ENCODE measurements at places on chromosomes 4 and X. TPM values are rescaled to one million over a fixed set of nuclear protein-coding genes. Genes with fewer than 3 reads are reported as not detected.

DNA sequence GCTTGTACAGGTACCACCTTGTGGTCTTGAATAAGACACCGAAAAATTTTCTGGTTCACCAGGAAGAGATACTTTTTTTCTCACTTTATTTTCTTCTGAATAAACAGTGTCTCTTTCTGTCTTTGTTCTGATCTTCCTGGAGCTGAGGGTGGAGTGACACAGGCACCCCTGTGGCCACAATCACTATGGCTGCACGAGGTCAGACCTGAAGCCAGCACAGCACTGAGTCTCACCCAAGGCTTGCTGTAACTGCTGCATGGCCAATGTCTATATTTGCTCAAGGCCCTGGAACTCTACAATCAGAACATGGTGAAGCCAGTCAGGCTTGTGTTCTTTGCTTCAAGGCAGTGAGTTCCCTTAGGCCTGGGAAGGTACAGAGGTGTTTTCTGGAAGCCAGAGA is 87.2 kb downstream of the GPR174 start:
- no peaks in the 10 kb centered on the region for H3K4me1 ChIP-seq
- H3K27me3 ChIP-seq, result no peaks in the 10 kb centered on the region
- H3K27ac ChIP-seq, result no peak overlapping the region
- H3K36me3 ChIP-seq, result no peaks in the 10 kb centered on the region
- DNase-seq, result no peak

DNA sequence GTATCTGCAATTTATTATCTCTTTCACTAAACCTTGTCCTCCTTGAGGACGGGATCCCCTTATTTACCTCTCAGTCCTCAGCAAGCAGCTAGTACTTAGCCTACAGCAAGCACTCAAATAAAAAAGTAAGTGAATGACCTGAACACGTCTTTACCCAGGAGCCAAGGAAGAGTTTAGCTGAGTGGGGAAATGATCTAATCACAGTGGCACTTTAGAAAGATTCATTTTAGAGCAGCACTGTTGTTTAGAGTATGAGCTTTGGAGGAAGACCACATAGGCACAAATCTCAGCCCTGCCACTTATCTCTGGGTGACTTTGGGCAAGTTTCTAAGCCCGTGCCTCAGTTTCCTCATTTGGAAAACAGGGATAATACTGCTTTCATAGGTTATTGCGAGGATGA is 2.7 kb downstream of the FAM120C start:
- H3K27ac ChIP-seq, result peak overlapping the region; percentile 73
- no peaks in the 10 kb centered on the region for H3K36me3 ChIP-seq
- no peaks in the 10 kb centered on the region for H3K27me3 ChIP-seq

GRCh38 chr4:2071252-2071911 is 12.3 kb downstream of the NAT8L start:
- no peaks in the 10 kb centered on the region for H3K4me1 ChIP-seq
- no peaks in the 10 kb centered on the region for H3K36me3 ChIP-seq
- no peak overlapping the region for H3K4me3 ChIP-seq
- H3K27ac ChIP-seq, result no peak overlapping the region
- peaks cover 9% of the 10 kb centered on the region for H3K27me3 ChIP-seq

Gene DDX60
- 11.4 TPM for total RNA-seq

DNA sequence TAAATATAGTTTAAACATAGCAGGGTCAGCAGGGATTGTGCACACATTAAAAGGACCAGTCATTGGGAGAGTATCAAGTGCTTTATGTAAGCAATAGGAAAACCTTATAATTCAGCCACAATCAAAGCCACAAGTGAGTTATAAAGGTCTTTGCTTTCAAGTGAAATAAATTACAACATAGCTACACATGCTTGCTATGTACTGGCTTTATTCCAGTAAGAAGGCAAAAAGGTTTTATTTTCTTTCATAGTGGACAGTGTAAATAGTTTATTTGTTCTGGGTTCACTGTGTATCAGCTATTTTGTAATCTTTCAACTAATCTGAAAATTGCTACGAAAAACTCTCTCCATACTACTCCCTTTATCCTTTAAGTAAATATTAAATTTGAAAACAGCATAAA is 691.4 kb downstream of the PCDH7 start:
- H3K27me3 ChIP-seq, result no peaks in the 10 kb centered on the region
- no peak for DNase-seq
- no peaks in the 10 kb centered on the region for H3K4me1 ChIP-seq
- H3K36me3 ChIP-seq, result no peaks in the 10 kb centered on the region

GRCh38 chr4:15751153-15751552 is 27.0 kb upstream of the CD38 start:
- H3K36me3 ChIP-seq, result no peaks in the 10 kb centered on the region
- no peaks in the 10 kb centered on the region for H3K4me1 ChIP-seq
- H3K27me3 ChIP-seq, result peaks cover 3% of the 10 kb centered on the region
- H3K27ac ChIP-seq, result no peak overlapping the region

Gene NDP
- total RNA-seq, result 0.28 TPM

- no peaks in the 10 kb centered on the region for H3K36me3 ChIP-seq
- H3K4me1 ChIP-seq, result peaks cover 4% of the 10 kb centered on the region
- no peak for DNase-seq
- no peaks in the 10 kb centered on the region for H3K27me3 ChIP-seq
- H3K4me3 ChIP-seq, result no peak overlapping the region
Observed at GRCh38 chr4:177225605-177226004, 84.1 kb upstream of the NEIL3 start.

Gene LONRF3
- total RNA-seq, result not detected

- H3K4me1 ChIP-seq, result no peaks in the 10 kb centered on the region
- H3K27ac ChIP-seq, result no peak overlapping the region
- H3K36me3 ChIP-seq, result no peaks in the 10 kb centered on the region
- H3K4me3 ChIP-seq, result no peak overlapping the region
- DNase-seq, result no peak
- no peaks in the 10 kb centered on the region for H3K27me3 ChIP-seq
Observed at GRCh38 chrX:9003041-9003440, 30.9 kb downstream of the FAM9B start.

Gene FAM47A
- total RNA-seq, result not detected

DNA sequence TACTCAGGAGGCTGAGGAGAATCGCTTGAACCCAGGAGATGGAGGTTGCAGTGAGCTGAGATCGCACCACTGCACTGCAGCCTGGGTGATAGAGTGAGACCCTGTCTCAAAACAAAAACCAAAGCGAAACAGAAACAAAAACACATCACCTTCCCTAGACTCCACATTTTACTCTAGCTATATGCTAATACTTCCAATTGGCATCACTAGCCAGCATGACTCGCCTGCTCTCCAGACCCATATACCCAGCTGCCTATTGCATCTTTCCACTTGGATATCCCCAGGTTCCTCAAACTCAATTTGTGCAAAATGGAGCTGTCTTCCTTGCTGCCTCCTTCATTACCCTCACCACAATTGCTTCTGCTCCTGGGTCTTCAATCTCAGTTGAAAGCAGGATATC is 22.4 kb upstream of the LAP3 start:
- H3K4me1 ChIP-seq, result no peaks in the 10 kb centered on the region
- no peaks in the 10 kb centered on the region for H3K36me3 ChIP-seq
- no peak overlapping the region for H3K27ac ChIP-seq
- DNase-seq, result no peak

Gene PPP4R3C
- not detected for total RNA-seq

Gene TLR10
- not detected for total RNA-seq

DNA sequence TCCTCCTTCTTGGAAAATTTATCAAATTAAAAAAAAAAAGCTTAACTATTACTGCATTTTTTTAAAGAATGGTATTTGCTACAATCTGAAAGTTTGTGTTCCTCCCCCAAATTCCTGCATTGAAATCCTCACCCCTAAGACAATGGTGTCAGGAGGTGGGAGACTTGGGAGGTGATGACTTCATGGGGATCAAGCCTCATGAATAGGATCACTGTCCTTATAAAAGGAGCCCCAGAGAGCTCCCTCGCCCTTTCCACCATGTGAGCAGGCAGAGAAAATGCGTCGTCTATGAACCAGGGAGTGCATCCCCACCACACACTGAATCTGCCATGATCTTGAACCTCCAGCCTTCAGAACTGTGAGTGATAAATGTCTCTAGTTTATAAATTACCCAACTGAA is 38.0 kb downstream of the DHRSX start:
- H3K4me1 ChIP-seq, result no peaks in the 10 kb centered on the region
- H3K36me3 ChIP-seq, result peaks cover 6% of the 10 kb centered on the region
- H3K4me3 ChIP-seq, result no peak overlapping the region
- H3K27me3 ChIP-seq, result no peaks in the 10 kb centered on the region

Gene DMRTC1
- not detected for total RNA-seq

GRCh38 chr4:119667802-119668201 is 39.2 kb upstream of the PDE5A start:
- peaks cover 17% of the 10 kb centered on the region for H3K4me1 ChIP-seq
- H3K4me3 ChIP-seq, result no peak overlapping the region
- no peaks in the 10 kb centered on the region for H3K36me3 ChIP-seq
- H3K27ac ChIP-seq, result peak overlapping the region; percentile 13

DNA sequence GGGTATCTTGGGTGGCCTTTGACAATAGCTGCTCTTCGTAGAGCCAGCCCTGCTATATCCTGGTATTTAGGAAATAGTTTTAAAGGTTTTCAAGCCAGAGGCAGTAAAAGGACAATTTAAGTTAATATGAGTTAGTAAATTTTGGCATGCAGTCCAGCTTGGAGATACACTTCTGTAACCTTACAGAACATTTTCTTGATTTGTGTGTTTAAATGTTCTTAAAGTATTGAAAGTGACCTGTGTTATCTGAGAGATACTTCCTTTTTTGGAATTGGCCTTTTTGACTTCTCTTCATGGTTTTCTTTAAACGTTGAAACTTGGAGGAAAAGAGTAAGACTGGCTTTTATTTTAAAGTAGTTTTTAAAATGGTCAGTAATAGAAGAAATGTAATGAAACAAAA is 25.5 kb downstream of the PDLIM5 start:
- DNase-seq, result no peak
- no peak overlapping the region for H3K4me3 ChIP-seq
- no peak overlapping the region for H3K27ac ChIP-seq
- no peaks in the 10 kb centered on the region for H3K27me3 ChIP-seq

- H3K4me1 ChIP-seq, result peaks cover 7% of the 10 kb centered on the region
- no peaks in the 10 kb centered on the region for H3K36me3 ChIP-seq
- DNase-seq, result no peak
- no peak overlapping the region for H3K27ac ChIP-seq
Observed at GRCh38 chr4:114321366-114321765, 277.2 kb upstream of the UGT8 start.

- no peaks in the 10 kb centered on the region for H3K36me3 ChIP-seq
- peaks cover 2% of the 10 kb centered on the region for H3K4me1 ChIP-seq
- DNase-seq, result peak; percentile 63
- H3K27me3 ChIP-seq, result no peaks in the 10 kb centered on the region
- no peak overlapping the region for H3K4me3 ChIP-seq
Observed at GRCh38 chrX:30615229-30615628, 37.7 kb upstream of the TASL start.

- DNase-seq, result peak; percentile 65
- H3K27ac ChIP-seq, result peak overlapping the region; percentile 50
Observed at GRCh38 chr4:75995727-75996126, 5.0 kb upstream of the SDAD1 start.

DNA sequence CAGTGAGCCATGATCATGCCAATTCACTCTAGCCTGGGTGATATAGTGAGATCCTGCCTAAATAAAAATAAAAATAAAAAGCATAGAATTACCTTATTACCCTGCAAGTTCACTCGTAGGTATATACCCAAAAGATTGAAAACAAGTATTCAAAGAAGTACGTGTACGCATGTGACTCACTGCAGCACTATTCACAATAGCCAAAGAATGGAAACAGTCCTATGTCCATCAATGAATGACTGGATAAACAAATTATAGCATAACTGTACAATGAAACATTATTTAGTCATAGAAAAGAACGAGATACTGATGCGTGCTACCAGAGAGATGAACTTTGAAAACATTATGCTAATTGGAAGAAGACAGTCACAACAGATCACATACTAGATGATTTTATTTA is 204.6 kb upstream of the DIAPH2 start:
- no peaks in the 10 kb centered on the region for H3K36me3 ChIP-seq
- H3K4me1 ChIP-seq, result no peaks in the 10 kb centered on the region
- no peak overlapping the region for H3K4me3 ChIP-seq
- DNase-seq, result peak; percentile 79

GRCh38 chr4:151887031-151887815 is 126.4 kb upstream of the GATB start:
- peaks cover 13% of the 10 kb centered on the region for H3K27me3 ChIP-seq
- no peak overlapping the region for H3K4me3 ChIP-seq
- H3K4me1 ChIP-seq, result no peaks in the 10 kb centered on the region
- DNase-seq, result no peak
- H3K36me3 ChIP-seq, result no peaks in the 10 kb centered on the region
- no peak overlapping the region for H3K27ac ChIP-seq
